ENCODE measurements at places on chromosomes 3 and 15.

DNA sequence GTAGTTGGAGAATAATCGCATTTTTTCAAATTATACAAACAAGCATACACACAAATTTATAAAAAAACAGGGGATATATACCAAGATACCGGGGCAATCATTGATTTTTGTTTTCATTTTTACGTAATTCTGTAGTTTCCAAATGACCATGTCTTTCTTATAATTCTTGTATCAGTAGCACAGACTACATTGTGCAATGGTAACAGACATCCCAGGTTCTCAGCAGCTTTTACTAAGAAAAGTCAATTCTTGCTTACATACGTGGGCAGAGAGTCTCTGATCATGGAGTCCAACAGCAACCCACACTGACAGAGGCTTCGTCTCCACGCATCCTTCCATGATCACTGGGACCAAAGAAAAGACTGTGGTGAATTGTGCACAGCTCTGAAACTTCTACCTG is 441.3 kb downstream of the TBL1XR1 start:
- DNase-seq: no peak

DNA sequence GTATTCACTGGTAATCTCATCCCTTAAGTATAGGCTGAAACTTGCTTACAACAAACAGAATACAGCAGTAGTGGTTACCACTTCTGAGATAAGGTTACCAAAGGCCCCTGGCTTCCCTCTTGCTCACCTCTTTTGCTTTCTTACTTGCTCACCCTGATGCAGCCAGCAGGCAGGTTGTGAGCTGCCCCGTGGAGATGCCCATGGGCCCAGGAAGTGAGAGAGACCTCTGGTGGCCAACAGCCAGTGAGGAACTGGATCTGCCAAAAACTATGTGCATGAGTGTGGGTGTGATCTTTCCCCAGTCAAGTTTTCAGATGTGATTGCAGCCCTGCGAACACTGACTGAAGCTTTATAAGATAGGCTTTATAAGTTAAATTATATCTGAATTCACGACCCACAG is 48.7 kb downstream of the NMNAT3 start:
- DNase-seq: no peak

GRCh38 chr15:73750438-73750837 is 2.7 kb downstream of the INSYN1 start:
- DNase-seq: no peak

DNA sequence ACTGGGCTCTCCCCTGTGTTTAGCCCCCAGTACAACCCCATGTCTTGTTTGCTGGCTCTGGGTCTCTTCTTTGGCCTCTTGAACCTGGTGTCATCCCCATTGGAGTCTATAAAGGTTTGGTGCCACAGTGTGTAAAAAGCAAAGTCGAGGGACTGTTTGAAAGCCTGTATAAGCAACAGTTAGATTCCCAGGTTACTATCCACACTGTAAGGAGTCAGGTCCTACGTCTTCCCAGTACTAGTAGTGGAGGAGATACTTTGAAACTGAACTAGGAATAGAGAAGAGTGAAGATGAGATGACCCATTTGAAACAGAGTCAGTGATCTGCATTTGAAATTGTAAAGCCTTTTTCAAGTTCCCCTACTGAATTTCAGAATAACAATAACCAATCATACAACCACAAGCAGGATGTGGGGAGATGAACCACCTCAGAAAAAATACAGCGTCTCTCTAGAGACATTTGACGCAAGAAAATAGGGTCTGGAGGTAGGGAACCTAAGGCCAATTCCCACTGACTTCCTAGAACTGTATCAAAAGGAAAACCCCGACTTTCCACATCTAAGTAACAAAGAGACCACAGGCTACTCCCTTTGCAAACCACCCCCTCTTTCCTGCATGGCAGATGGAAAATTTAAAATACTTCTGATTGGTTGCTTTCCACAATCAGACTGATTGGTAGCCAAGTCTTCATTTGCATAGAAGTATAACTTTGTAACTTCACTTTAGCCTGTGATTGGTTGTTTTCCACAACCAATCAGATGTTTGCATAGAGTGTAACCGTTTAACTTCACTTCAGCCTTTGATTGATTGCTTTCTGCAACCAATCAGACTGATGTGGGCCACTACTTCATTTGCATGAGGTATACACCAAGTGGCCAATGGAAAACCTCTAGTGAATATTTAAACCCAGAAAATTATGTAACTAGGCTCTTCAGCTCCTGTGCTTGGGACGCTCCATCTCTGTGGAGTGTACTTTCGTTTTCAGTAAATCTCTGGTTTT is 49.9 kb upstream of the NEDD4 start:
- no peak for DNase-seq

Data from midbrain (tissue), 1 donor.